IPS-NIHi11 (cell line): ENCODE measurements at places on chromosomes 6 and 20.

GRCh38 chr6:168225471-168225911 lies 94.1 kb downstream of the DACT2 start:
- DNase-seq, result no peak

- DNase-seq, result no peak
Measured at GRCh38 chr6:155959898-155960495, 504.4 kb upstream of the NOX3 start.

- DNase-seq, result peak; percentile 42
Measured at GRCh38 chr20:36950414-36951197, 902 bp downstream of the SAMHD1 start.

DNA sequence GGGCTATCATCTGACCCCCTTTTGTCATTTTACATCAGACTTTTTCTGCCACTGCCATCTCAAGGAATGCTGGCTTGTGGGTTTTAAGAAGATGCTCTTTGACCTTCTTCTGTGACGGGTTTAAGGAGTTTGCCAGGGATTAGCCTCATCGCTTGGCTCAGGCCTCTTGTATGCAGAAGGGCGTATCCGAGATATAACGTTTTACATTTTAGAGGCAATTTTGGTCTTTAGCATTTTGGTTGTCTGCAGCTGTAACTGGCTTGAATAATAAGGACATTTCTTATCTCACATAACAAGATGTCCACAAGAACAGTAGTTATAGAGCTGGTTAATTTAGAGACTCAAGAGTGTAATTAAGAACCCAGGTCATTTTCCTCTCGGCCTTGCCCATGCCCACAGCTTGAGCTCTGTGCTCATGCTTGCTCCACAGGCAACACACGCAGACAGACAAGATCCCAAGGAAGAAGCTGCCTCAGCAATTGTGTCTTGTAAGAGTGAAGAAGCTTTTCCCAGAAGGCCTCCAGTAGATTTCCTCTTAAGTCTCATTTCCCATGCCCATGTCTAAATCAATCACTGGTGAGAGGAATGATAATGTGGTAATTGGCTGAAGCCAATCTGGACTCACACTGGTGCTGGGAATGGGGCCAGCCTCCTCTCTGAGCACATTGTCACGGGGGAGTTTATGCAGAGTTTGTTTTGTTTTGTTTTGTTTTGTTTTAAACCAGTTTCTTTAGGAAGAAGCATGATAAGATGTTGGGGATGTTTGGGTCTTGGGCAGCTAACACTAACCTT lies 36.8 kb downstream of the PTCHD4 start:
- DNase-seq, result no peak

DNA sequence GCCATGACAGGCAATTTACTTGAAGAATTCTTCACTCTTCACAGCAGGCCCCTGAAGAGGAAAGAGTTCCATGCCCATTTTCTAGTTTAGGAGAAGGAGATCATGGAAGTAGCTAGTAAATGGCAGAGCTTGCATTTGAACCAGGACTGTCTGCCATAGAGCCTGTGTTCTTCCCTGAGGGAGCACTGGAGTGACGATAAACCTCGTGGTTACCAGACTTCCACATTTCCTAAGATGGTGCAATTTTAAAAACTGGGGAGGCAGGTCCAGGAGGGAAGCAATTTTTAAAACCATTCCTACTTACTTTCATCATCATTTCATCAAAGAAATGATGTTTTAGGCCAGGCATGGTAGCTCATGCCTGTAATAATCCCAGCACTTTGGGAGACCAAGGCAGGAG lies 36.8 kb downstream of the STK35 start:
- no peak for DNase-seq

DNA sequence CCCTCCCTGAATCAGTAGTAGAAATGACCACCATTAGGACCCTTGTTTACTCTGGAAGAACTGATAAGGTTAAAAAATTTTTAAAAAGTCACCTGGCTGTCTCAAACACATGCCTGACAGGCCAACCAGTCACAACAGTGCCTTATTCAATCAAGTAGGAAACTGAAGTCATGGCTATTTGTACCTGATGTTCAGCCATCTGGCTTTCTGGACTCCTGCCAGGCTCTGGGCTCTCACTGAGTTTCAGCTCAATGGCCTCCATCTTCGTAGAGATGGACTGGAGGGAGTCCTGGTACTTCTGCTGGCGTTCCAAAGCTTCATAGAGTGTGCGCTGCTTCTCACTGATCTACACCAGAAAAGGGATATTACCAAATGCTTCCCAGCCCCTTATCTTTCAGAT lies 343.8 kb downstream of the SYNE1 start:
- no peak for DNase-seq

- no peak for DNase-seq
Measured at GRCh38 chr6:114061116-114061515, 90.2 kb upstream of the HDAC2 start.

- no peak for DNase-seq
Measured at GRCh38 chr6:169906004-169906687, 154.7 kb downstream of the ERMARD start.

DNA sequence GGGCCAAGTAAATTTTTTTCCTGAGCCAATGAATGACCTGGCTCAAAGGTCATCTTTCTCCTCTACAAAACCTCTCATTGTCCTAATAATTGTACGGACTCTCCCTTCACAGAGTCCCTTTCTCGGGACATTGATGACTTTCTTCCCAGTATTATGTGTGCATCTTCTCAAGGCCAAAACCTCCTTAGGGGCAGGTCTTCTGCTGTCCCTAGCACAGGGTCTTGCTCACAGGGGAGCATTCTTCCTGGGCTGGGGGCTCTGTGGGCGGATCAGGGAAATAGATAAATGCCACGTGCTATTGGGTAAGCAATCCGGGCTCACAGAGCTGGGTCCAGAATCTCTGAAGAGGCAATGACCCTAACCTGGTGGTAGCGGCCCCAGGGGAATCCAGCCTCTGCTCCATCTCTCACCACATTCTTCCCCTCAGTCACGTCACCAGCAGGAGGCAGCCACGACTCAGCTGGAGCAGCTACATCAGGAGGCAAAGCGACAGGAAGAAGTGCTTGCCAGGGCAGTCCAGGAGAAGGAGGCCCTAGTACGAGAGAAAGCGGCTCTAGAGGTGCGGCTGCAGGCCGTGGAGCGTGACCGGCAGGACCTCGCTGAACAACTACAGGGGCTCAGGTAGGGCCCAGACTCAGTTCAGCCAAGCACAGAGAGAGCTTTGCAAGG lies 23.5 kb downstream of the CEP250 start:
- peak; percentile 52 for DNase-seq

DNA sequence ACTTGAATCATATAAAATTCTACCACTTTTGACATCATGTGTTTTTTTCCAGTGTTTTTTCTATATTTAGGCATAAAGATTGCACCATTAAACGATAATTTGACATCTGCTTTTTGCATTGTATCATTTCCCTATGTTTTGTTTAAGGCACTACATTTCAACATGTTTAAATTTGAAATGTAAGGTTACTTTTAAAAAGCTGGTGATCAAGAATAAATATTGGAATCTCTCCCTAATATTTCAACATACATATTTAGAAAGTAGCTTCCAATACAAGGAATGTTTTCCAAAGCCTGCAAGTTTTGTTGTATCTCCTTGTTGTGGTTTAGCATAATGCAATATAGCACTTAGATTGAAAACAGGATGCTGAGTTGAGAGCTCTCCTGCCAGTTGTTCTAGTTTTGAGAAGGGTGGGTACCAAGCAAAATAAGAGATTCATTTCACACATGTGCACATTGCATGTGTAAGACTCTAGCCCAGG lies 76.5 kb downstream of the SYNJ2 start:
- DNase-seq, result no peak

DNA sequence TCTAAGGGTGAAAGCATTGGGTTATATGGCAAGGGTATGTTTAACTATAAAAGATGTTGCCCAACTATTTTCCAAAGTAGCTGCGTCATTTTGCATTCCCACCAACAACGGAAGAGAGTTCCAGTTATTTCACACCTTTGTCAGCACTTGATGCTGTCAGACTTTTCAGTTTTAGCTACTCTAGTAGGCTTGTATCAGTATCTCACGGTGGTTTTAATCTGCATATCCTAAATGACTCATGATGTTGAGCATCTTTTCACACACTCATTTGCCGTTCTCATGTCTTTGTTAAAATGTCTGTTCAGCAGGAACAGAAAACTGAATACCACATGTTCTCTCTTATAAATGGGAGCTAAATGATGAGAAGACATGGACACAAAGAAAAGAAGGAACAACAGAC lies 122.3 kb downstream of the RNASET2 start:
- DNase-seq, result no peak

DNA sequence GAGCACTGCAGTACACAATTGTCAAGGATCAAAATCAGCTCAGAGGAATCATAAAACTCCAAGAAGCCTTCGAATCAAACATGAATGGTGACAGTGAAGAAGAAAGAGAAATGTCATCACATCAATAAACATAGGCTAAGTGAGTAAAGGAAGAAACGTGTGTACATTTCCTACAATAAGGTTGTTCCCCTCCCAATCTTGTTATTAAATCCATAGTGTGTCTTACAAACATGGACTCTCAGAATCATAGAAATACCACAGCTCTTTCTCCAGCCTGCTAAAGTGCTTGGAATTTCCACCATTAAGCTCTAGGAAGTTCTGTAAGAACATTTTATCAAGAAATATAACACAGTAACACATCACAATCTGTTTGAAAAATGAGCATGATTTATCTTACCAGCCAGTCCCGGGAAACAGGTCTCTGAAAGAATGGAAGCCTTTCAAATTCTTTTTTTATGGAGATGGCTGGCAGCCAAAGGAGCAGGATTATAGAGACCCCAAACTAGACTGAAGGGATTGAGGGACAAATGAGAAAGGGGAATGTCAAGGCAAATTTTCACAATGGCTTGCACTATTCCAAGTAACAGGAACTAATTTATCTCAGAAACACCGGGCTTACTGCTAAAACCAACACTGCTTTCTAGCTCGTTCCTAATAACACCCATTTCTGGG lies 4.5 kb upstream of the TNFAIP3 start:
- no peak for DNase-seq

DNA sequence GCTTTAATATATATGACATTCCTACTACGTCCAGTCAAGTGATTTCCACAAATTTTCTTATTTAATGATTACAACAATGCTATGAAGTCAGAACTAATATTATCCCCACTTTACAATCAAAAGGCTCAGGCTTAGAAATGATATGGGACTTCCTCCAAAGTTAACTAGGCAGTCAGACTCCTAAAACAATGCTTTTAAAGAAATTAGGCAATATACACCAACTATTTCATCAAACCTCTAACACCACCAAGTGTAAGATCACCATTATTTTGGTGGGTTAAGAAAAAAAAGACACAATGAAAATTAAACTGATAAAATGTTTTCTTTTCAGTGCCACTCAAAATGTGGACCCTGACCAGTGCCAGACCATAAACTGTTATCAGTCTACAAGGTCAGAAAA lies 256.1 kb upstream of the RUNX2 start:
- DNase-seq, result no peak

DNA sequence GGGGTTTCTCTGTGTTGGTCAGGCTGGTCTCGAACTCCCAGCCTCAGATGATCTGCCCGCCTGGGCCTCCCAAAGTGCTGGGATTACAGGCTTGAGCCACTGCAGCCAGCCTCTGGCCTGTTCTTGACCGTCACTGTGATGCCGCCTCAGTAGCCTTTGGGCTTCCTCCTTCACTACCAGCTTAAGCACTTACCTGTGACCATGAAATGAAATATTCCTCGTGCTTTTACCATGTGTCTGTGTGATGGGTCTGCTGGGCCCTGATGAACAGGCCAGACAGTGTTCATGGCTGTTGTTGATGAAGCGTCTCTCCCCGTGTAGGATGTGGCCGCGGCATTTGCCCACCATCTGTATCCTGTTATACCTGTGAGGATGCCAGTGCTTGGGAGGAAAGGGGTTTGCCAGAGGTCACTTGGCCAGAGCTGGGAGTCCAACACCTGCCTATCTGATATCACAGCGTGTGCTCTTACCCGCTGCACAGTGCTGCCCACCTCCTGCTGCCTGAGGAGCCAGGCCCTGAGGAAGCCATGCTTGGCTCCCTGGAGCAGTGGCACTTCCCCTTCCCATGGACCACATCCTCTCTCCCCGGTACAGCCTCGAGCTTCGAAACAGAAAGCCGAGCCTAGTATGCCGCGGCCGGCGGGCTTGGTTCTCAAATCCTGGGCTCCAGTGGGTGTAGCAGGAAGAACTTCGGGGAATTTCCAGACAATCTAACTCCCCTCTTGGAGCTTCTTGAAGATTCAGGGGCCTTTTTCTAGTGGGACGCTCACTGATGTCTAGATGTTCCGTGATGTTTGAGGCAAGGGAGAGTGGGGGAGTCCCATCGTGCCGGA lies 167.9 kb downstream of the ZDHHC14 start:
- DNase-seq, result no peak

DNA sequence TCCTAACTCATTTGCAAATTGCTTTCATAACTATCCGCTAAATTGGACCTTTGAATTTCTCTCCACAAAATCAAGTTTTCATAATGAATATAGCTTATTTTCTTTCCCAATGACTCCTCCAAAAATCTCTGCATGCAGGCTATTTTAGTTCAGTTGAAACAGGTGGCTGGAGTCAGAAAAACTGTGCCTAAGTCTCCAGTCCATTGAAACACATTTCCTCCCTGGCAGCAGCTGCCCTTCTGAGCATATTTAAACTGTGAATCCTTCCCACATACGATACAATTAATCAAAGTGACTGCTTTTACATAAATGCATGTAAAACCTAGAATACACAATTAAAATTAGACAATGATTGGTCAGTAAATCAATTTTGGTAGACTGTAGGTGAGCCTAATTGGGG lies 344.6 kb upstream of the MARCKS start:
- no peak for DNase-seq

DNA sequence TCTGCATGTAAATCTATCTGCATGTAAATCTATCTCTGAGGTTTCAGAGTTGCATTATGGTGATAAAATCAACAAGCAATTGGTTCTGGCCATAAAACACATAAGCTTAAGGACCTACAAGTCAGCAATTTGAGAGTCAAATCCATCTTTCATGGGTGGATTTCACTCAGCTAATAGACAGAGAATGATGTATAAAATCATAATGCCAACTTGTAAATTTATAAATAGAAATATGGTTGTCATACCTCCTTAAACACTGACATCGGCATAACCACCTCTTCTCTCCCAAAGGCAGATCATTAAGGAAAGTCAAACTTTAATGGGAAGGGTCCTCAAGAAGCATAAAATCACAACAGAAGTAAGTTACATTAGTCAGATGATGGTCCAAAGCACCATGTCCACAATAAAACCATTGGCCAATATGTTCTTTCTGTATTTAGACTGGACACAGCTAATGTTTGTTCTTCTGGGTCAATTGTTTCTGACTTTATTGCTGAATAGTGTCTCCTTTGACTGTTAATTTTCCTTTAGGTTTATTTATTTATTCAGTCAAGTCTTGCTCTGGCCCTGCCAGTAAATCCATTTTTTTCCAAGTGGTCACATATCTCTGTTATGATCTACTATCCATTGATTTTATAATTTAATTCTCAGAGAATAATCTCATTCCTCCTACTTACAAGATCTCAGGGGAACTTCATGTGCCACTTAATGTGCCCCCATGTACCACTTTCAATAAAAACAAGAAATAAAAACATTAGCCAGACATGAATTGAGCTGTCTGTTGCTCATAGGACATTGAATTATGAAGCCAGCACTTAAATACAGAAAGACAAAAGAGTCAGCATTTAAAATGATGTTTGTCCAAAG lies 382.9 kb upstream of the IRAK1BP1 start:
- no peak for DNase-seq
